ENCODE measurements at places on chromosomes 5 and 9.

GRCh38 chr5:68698025-68698940, 395.5 kb upstream of the SLC30A5 start:
- DNase-seq = no peak

- DNase-seq = no peak
Measured at GRCh38 chr9:131774636-131775035, 34.8 kb upstream of the RAPGEF1 start.

GRCh38 chr9:120474591-120475243, 105.2 kb downstream of the CDK5RAP2 start:
- DNase-seq = no peak

GRCh38 chr5:172999372-172999973, 15.9 kb downstream of the ATP6V0E1 start:
- DNase-seq = peak; percentile 42

- DNase-seq = no peak
Measured at GRCh38 chr5:91797576-91797975, 414.5 kb upstream of the ARRDC3 start.
